ENCODE measurements at places on chromosomes 7 and 10.

- no peak for DNase-seq
Observed at GRCh38 chr10:46520941-46521340, 35.5 kb downstream of the GPRIN2 start.

- DNase-seq, result no peak
Observed at GRCh38 chr7:155887174-155887525, 74.9 kb upstream of the SHH start.

DNA sequence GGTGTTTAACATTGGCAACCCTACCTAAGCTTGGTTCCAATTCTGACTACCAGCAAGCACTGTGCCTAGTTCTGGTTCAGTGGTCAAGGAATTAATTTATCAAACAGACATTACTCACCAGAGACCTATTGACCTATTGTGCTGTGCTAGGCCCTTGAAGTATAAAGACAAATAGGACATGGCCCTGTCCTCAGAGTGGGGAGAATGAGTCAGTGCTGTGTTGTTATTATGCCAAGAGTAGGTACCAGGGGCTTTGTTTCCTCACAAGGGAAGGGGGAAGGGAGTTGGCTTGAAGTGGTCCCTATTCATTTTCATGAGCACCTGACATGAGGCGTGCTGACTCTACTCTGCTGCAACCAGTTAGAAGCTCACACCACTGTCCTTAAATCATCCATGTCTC is 62.6 kb upstream of the PLPP4 start:
- DNase-seq, result peak; percentile 36

GRCh38 chr10:78717200-78717599 is 351.6 kb upstream of the ZMIZ1 start:
- DNase-seq, result no peak

DNA sequence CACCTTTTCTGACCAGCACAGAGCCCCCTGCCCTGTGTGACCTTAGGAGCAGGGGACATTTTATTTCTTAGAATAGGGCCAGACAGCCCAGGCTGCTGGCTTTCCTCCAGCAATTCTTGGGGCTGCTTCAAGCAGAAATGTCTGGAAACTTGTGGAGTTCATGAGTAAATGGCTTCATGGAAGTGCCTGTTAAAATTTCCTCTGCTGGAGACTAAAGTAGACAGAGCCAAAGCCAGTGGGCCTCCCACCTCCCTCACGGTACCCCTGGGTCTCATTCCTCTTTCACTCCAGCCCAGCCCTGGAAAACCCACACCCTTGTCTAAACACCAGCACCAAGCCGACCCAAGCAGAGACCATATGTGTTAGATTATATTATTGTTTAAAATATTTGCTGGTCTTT is 505.5 kb upstream of the ZMIZ1 start:
- DNase-seq, result no peak

DNA sequence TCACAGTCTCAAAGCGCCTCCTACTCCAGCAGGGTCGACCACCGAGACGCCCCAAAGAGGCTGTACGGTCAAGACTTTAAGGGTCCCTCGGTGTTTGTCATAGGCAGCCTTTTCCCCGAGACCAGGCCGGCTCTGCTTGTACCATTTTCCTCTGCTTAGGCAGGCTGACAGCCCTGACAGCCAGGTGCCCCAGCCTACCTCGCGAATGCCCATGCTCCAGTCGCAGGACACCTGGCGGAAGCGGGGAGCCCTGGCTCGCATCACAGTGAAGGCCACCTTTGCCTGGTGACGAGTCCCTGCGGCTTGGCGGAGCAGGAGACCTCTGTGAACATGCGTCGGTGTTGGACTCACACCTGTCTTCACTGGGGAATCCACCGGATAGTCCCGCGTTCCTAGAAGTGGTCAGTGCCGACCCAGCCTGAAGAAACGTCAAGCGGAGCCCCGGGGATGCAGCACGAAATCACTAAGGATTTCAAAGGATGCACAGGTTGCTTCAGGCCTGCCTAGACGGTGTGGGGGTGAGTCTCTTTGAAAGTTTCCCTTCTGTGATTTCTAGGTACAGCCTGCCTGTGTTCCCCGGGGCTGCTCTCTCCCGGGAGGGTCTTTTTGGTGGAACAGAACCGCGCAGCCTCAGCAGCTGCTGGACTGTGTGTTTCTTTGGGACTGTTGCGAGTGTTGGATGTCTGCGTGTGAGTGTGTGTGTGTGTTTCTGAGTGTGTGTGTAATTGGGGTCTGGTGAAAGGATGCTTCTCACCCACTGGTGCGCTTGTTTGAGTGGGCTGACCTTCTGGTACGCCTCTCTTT is 30.5 kb upstream of the ZNF273 start:
- DNase-seq, result no peak

DNA sequence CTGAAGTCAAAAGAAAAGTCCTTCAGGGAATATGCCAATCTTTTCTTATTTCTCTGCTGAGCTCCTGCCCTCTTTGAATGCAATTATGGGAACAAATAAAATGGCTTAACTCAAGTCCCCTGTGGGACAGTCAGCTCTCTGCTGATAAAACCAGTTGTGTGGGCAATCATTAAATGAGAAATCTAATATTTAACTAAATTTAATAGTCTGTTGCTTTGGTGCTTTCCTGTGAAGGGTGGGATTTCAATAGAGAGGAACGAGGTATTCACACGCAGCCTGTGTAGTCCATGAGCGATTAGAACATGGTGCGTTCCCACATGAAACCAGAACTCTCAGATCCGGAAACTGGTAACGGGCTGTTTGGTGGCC is 138.4 kb downstream of the PAXIP1 start:
- no peak for DNase-seq

Measured in ACHN (cell line).